ENCODE measurements at places on chromosomes 7 and 10.
A peak's percentile ranks its signal among the peaks of the same experiment; 100 is the strongest.

DNA sequence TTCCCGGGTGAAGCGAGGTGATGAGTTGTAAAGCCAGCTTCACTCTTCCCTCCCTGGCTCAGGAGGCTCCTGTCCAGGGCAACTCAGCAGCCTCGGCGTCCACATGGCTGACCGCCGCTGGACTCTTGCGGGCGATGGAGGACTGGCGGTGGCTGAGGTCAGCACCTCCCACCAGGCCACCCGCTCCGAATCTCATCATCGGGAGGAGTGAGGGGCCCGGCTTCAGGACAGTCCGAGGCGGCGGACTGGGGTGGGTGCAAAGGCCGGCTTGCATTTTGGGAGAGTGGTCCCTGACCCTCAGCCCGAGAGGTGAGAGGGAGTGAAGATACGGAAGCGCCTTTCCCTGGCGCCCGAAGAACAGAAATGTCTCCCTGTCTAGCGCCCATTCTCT, 759 bp downstream of the DNAJB12 start:
- DNase-seq, result peak; percentile 38

DNA sequence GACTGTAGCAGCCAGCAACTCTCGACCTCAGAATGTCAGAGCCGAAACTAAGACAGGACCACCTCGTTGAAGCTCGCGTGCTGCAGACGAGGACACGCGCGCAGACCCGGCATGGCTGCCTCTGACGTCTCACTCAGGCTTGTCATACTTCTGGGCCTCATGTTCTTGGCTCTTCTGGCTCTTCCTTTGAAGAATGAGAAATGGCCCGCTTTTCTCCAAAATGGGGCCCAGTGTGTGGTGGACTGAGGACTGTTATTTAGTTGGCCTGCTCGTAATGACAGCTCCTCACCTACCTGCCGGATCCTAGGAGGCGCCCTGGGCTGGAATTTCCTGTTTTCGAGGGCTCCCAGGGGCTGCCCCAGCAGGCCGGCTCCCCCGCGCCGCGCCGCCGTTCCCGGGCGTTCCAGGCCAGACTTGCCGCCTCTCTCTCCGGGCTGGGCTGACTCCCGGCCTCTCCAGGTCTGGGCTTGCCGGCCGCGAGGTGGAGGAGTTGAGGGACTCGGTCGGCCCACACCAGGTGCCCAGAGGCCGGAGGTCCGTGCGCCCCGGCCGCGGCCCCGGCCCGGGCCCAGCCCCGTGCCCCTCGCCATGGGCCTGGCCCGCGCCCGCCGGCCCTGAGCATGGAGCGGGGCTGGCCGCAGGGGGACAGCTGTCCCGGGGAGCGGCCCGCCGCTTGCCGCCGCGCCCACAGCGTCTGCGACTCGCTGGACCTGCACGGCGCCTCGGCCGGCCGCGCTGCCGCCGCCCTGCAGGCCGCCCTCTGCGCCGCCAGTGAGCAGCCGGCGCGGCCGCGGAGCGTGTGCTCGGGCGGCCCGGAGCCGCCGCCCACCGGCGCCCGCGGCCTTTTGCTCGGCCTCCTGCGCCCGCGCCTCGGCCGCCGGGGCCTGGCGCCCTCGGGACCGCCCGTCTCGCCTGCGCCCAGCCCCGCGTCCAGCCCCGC, 28.1 kb downstream of the AGAP3 start:
- peak; percentile 49 for DNase-seq

- DNase-seq, result no peak
Observed at GRCh38 chr7:137753948-137754851, 92.6 kb downstream of the DGKI start.

GRCh38 chr7:88842201-88842600, 46.7 kb upstream of the TEX47 start:
- DNase-seq, result no peak

- no peak for DNase-seq
Observed at GRCh38 chr7:132422502-132423111, 153.7 kb downstream of the PLXNA4 start.

DNA sequence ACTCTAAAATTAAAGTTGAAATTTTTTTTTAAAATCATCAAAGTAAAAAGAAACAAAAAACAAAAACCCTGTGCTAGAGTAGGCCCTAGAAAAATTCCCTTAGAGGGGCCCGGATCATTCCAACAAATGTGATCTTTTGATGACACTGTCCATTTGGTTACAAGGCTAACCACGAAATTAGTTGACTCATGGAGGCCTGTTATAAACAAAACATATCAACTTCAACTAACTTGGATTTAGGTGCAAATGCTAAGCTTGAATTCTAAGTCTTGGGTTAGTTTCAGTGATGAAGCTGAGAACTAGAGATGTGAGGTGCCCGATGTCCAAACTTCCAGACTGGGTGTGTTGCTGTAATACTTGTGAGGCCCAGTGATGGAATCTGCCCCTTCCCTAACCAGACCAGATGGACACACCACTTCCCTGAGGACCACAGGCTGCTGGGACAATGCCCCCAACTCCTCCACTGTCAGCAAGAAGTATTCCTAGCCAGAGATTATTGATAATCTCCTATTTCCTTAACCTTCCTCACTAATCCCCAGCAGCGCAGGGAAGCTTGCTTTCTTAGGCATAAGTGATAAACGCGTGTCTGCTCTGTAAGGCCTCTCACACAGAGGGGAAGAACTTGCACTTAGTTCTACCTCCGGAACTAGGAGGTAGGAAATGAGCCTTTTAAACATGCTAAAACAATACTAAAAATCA, 108.7 kb downstream of the RAPGEF5 start:
- DNase-seq, result no peak

DNA sequence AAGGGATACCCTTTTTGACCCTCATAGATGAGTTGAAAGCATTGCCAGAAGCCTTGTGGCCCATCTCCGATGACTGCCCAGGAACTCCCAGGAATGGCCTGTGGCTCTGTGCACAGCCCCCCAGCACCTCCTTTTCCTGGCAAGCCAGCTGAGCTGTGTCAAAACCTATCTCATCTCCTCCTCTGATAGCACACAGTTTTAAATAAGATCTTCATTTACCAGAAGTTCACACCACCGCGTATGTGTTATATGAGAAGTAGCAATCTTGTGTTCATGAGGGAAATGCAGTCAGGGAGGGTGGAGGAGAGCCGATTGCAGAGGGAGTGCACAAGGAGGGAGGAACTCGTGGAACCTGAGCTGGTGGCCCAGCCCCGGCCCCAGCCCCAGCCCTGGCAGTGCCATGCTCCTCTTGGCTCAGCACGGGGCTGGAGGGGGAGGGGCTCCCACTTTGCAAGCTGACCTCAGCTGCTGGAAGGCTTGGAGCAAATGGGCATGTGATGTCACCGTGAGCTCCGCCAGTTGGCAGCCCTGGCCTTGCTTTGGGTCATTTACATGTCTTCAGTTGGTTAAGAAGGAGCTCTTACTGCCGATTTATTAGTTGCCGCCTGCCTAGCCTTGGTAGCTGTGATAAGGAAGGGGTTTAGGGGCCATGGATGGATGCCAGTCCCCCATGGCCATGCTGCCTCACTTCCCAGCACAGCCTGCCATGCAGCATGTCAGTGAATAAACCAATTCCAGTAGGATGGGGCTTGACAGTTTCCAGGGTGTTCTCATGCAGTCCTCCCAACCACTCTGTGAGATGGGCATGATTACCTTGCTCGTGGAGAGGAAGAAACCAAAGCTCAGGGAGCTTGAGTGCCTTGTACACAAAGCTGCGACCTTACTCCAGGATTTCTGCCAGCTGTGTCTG, 20.0 kb downstream of the UNC5B start:
- no peak for DNase-seq

DNA sequence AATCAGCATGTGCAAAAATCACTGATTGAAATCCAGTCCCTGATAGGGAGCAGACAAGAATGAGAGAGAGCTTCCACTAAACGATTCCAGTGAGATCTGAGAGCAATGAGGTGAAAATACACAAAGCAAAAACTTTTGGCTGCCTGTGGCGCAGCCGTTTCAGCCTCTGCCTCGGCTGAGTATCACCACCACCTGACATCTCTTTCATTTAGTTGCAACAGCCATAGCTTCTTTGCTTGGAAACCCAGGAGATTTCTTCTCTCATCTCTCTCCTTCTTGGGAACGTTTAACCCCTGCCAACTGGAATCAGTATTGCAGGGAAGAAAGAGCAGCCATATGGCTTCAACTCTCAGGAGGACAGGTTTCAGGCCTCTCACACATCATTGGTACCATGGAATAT, 237.3 kb upstream of the AGK start:
- DNase-seq, result no peak

DNA sequence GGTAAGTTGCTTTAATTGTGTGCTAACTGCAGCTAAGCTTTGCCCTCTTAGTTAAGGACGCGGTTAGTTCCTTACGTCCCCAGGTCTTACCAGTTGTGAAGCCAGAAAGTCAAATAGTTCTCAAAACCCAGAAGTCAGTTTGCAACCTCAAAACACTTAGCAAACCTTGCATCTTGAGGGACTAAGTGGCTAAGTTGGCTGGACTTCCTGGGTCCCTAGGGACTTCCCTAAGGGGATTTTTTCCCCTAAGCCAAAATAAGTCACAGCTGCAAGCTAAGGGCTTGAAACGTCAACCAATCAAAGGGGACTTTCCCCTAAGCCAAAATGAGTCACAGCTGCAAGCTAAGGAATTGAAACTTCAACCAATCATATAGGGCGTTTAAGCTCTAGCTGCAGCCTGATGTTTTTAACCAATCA, 36.2 kb upstream of the HECW1 start:
- DNase-seq, result no peak

- DNase-seq, result no peak
Observed at GRCh38 chr10:16944986-16945385, 127.8 kb upstream of the RSU1 start.

GRCh38 chr10:59995862-59996261, 89.5 kb upstream of the CCDC6 start:
- no peak for DNase-seq

- DNase-seq, result no peak
Observed at GRCh38 chr10:103916254-103916653, 1.7 kb downstream of the STN1 start.

DNA sequence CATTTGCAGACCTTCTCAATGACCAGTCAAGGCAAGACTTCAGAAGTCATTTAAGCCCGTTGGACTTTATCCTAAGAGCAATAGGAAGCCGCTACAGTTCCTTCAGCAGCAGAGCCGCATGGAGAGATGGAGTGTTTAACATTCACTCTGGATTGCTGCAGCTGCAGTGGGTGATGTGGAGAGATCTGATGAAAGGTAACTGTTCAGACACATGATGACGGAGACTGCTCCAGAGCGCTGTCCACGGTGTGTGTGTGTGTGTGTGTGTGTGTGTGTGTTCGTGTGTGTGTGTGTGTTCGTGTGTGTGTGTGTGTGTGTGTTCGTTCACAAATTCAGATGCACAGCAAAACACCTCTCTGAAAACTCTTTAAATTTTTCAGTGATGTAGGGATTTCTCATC, 37.0 kb downstream of the SEC61G start:
- DNase-seq, result no peak

DNA sequence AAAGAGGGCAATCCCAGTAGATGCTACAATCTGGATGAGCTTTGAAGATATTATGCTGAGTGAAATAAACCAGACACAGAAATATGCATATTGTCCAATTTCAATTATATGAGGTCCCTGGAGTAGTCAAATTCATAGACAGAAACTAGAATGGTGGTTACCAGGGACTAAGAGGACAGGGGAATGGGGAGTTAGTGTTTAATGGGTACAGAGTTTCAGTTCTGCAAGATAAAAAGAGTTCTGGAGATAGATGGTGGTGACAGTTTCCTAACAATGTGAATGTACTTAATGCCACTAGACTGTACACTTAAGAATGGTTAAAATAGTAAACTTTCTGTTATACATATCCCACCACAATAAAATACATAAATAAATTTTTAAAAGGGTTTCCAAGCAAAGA, 236.6 kb downstream of the ELMO1 start:
- DNase-seq, result no peak

- peak; percentile 24 for DNase-seq
Observed at GRCh38 chr10:91694170-91694794, 61.4 kb upstream of the PPP1R3C start.

GRCh38 chr7:91323626-91324158, 59.5 kb downstream of the FZD1 start:
- no peak for DNase-seq

DNA sequence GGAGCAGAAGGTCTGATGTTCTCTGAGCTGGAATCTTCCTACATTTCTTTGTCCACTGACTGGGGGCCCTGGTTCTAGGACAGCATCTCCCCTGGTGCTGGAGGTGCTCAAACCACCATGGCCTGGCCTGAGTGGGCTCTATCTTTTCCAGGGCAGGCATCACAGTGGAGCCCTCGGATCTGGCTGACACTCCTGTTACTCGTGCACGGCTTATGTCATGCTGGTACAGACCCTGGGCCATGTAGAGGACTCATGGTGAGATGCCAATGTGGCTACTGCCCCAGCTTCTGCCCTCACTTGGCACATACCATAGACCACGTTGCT, 96.0 kb downstream of the HIPK2 start:
- DNase-seq, result no peak

DNA sequence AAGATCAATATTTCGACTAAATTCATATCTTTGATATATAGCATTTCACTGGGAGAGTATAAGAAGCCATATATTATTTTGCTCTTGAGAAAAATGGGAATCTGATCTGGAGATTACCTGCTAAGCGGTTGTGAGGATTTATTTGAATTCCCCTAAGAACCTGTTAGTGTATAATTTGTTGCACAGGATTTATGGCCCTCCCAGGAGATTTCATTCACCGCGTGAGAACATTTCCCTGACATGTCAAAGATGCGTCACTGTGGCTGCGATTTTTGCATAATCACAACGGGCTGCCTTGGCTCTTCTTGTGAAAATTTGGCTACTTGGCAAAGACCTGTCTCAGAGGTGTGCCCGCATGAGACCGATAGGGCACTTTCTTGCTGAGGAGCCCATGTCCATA, 184.7 kb upstream of the PFKP start:
- no peak for DNase-seq

DNA sequence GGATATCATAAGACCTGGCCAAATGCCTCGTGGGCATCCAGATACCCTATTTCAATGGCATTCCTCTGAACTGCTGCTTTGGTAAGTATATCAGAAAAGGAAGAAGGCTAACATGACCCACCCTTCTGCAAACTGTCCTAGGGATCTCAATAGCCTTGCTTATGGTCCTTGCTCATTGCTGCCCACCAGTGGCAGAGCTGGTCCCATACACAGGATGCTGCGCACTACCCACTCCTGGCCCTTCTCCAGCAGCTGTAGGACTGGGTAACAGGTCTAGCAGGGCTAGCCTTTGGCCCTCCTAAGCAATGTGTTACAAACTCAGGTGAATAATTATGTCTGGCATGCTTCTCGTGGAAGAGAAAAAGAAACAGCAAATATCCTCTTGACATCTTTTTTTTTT, 72.5 kb downstream of the C10orf90 start:
- DNase-seq, result peak; percentile 67
